ENCODE measurements at places on chromosomes 5 and 9. TPM values are rescaled to one million over a fixed set of nuclear protein-coding genes. Genes with fewer than 3 reads are reported as not detected.

GRCh38 chr9:126336736-126337325 is 10.2 kb downstream of the MVB12B start:
- DNase-seq: no peak

GRCh38 chr5:143600396-143601075 is 197.1 kb upstream of the NR3C1 start:
- DNase-seq: no peak

GRCh38 chr5:79859588-79859987 is 131.5 kb downstream of the MTX3 start:
- no peak for DNase-seq

DNA sequence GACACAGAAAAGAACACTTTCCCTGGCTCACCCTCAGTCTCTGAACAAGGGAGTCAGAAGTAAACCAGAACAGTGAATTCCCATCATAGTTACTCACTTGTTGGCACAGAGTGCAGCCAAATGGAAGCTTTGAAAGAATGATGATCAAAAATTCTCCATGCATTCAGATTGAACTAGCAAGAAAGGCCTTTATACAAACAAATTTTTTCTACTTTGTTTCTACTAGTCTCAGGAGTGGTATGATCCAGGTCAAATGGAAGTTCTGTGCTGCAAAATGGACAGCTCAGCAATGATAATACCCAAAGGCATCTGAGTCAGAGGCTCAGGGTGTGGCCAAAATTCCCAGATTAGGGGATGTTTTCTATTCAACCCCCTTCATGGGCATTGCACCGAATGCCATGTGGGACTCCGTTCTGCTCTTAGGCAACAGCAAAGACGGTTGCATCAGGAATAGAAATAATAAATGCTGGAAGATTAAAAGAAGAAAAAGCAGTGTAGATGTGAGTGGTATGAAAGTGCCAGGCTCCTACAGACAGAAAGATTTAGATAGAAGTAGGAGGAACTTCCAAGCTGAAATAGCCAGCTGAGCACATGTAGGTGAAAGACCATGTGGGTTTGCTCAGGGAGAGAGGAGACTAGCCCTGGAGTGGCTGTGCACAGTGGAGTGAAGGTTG is 24.0 kb upstream of the ASPN start:
- DNase-seq: no peak

GRCh38 chr5:162444129-162444762 is 376.7 kb downstream of the GABRG2 start:
- DNase-seq: no peak

DNA sequence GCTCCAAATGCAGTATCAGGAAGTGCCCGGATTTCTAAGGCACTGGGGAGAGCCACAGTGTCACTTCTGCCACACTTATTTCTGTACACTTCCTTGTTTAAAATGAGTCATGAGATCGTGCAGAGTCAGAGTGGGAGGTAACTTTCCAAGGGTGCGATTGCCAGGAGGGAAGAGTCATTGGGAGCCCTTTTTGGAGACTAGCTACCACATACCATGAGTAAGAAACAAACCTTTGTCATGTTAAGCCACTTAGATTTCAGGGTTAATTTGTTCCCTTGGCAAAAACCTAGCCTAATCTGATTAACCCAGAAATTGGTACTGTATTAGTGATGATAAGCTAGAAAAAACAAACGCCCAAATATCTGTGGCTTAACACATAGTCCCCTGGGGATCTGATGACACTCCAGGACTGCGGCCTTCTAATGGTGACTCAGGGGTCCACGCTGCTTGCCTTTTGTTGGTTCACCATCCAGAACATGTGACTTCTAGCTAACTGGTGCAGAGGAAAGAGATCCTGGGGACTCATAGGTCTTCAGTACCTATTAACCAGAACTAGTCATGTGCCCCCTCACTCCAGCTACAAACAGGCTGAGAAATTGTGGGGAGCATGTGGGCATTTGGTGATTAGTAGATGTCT is 48.6 kb upstream of the TLE1 start:
- DNase-seq: no peak

- no peak for DNase-seq
Measured at GRCh38 chr9:27118916-27119315, 9.9 kb downstream of the TEK start.

- DNase-seq: no peak
Measured at GRCh38 chr5:168843277-168844015, 264.3 kb upstream of the PANK3 start.

GRCh38 chr5:136006761-136007251 is 22.0 kb upstream of the TGFBI start:
- no peak for DNase-seq

GRCh38 chr9:5976674-5977397 is 38.6 kb downstream of the RANBP6 start:
- no peak for DNase-seq

DNA sequence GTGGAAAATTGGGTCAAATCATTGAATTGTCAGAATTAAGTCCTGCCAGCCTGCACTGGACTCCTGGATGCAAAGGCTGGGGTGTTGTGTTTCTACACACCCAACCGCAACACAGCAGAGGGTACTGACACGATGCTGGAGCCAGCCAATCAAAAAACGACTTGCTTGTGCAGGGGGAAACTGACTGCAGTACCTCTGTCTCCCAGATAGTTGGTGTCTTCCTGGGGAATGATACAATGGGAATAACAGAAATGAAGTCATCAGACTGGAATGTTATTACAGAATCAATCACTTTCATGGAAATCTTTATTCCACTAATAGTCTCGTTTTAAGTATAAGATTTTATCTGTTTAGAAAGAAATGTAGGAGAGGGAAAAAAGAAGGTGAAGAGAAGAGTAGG is 330.3 kb downstream of the MLLT3 start:
- DNase-seq: no peak

The PLPP7 gene
- total RNA-seq: 0.82 TPM

The CTXN3 gene
- total RNA-seq: not detected

The HMGCR gene
- total RNA-seq: 39.2 TPM

The SEMA4D gene
- total RNA-seq: 565 TPM
